ENCODE measurements at places on chromosomes 12 and 14. TPM values are rescaled to one million over a fixed set of nuclear protein-coding genes. Genes with fewer than 3 reads are reported as not detected.

NINJ2 gene
- 2.1 TPM for total RNA-seq

PCED1B gene
- total RNA-seq, result 3.8 TPM

RIC8B gene
- total RNA-seq, result 14.2 TPM

GRCh38 chr12:131939007-131939406 lies 9.9 kb downstream of the PUS1 start:
- H3K36me3 ChIP-seq, result peaks cover 14% of the 10 kb centered on the region
- H3K4me3 ChIP-seq, result no peak overlapping the region
- H3K27ac ChIP-seq, result no peak overlapping the region
- DNase-seq, result peak; percentile 57

GRCh38 chr12:43336962-43337555 lies 214.9 kb downstream of the ADAMTS20 start:
- H3K4me3 ChIP-seq, result no peak overlapping the region
- DNase-seq, result no peak
- no peaks in the 10 kb centered on the region for H3K27me3 ChIP-seq
- H3K27ac ChIP-seq, result no peak overlapping the region

Data from chondrocyte (in vitro differentiated cells).